Aorta (tissue), 5 donors: ENCODE measurements at places on chromosomes 6 and 20. TPM values are rescaled to one million over a fixed set of nuclear protein-coding genes. Genes with fewer than 3 reads are reported as not detected.

The SPEF1 gene
- polyA plus RNA-seq, result 0.90 TPM

The SLC17A2 gene
- not detected for polyA plus RNA-seq

The PMEPA1 gene
- polyA plus RNA-seq, result 46.7 TPM

The SLC2A10 gene
- polyA plus RNA-seq, result 9.7 TPM

The LKAAEAR1 gene
- polyA plus RNA-seq, result not detected

The HTR1E gene
- polyA plus RNA-seq, result not detected
